Activated CD4-positive, alpha-beta T cell treated with anti-CD3 and anti-CD28 coated beads for 24 hours (primary cell): ENCODE measurements at places on chromosomes 1 and 21.
A peak's percentile ranks its signal among the peaks of the same experiment; 100 is the strongest.

- DNase-seq: no peak
These were observed 251.6 kb downstream of the AKT3 start for GRCh38 chr1:243598433-243598832.

DNA sequence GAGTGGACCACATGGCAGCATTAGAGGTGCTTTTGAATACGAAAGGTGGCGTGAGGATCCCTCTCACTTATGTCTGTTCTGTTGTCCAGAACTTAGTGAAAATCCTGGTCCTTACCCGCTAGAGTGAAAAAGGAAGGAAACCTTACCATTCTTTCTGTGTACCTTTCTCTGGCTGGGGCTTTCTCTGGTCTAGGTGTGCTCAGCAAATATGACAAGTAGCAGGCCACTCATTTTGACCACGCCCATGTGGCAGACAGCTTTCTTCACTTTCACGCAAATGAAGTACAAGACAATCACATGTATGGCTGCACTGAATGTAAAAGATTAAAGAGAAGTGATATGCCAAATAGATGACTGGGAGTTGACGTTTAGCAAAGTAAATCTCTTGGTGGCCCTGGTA lies 131.9 kb downstream of the FGGY start:
- DNase-seq: no peak

DNA sequence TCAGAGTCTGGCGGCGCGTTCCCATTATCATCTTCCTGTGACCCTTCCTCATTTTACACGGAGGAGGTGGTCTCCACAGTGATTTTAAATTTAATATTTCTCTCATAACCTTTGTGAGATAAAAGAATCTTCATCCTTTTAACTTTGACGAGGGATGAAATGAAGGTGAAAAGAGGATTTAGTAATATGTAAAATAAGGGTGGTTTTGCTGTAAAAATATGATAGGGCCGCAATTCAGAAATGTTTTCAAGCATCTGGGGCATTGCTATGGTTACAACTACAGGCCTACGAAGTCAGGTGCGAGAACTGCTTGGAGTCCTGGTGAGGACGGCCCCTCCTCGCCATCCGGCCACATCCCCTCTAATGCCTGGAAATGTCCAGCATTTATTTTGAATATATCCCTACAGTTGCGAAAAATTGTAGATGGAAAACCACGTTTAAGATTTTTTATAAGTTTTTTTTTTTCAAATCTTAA lies 422 bp upstream of the RSBN1 start:
- DNase-seq: no peak

- no peak for DNase-seq
These were observed 57.1 kb upstream of the SPOCD1 start for GRCh38 chr1:31872658-31873636.

DNA sequence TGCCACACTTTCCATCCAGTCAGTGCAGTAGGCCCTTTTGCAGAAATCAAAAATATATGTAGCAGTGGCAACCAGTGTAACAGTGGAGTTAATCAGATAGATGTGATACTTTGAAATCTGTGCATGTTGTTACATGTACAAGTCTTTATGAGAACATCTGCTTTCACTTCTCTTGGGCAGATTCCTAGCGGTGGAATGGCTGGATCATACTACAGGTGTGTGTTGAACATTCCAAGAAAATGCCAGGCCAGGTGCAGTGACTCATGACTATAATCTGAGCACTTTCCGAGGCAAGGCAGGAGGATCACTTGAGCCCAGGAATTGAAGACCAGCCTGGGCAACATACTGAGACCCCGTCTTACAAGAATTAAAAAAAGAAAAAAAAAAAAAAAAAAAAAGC lies 55.3 kb downstream of the GNB1 start:
- DNase-seq: no peak

- no peak for DNase-seq
These were observed 32.1 kb downstream of the TMPRSS2 start for GRCh38 chr21:41475714-41476420.

- no peak for DNase-seq
These were observed 5.9 kb upstream of the TTC22 start for GRCh38 chr1:54806931-54807611.

GRCh38 chr1:240652549-240652948 lies 40.6 kb upstream of the GREM2 start:
- DNase-seq: no peak

GRCh38 chr21:25836396-25836795 lies 101.6 kb downstream of the GABPA start:
- DNase-seq: no peak

GRCh38 chr1:158105352-158106095 lies 75.2 kb upstream of the CD1D start:
- no peak for DNase-seq

DNA sequence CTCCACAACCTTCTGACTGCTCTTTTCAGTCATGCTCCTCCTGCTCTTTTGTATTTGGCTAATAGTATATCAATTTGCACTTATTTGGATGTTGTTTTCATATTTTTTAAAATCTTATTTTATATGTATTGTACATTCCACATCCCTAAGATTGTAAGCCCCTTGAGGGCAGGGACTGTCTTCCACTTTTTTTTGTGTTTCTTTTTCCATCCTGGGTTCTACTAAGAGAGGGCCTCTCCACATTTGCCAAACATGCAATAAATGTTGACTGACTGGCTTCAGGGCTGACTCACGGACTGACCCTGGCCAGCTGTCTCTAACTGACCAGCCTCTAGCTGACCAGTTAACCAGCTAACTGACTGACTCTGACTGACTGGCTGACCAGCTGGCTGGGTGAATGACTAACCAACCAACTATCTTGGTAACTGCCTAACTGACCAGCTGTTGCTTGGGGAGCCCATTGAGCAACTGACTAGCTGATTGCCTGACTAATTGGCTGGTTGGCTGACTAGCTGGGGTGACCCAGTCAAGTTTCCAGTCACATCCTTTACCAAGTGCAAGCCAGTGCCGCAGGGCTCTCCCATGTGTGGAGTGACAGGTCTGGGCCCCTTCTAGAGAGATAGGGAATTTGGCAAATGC lies 16.1 kb downstream of the CSF1 start:
- DNase-seq: no peak

DNA sequence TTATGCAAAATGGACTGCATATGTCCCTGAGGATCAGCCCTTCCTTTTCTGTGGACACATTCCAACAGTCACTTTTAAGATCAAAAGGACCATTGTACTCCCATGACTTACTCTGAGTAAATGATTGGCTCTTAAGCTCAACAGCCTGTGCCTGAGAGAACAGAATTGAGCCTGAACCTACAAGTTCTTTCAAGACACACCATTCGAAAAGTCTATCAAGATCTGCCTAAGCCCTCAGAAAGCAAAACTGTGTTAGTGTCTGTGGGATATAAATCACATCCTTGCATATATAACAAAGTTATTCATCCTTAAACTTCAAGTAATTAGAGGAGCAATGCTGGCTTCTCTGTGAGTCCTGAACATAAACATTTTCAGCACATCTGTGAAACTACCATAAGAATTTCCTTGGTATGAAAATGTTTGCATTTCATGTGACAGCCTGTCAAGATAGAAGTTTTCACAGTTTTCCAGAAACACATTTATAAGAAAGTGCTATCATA lies 41.6 kb downstream of the PCNX2 start:
- DNase-seq: no peak

- no peak for DNase-seq
These were observed 10.7 kb upstream of the ELF3 start for GRCh38 chr1:201999625-202000238.

- DNase-seq: no peak
These were observed 41.0 kb downstream of the ZFYVE9 start for GRCh38 chr1:52182874-52183400.

DNA sequence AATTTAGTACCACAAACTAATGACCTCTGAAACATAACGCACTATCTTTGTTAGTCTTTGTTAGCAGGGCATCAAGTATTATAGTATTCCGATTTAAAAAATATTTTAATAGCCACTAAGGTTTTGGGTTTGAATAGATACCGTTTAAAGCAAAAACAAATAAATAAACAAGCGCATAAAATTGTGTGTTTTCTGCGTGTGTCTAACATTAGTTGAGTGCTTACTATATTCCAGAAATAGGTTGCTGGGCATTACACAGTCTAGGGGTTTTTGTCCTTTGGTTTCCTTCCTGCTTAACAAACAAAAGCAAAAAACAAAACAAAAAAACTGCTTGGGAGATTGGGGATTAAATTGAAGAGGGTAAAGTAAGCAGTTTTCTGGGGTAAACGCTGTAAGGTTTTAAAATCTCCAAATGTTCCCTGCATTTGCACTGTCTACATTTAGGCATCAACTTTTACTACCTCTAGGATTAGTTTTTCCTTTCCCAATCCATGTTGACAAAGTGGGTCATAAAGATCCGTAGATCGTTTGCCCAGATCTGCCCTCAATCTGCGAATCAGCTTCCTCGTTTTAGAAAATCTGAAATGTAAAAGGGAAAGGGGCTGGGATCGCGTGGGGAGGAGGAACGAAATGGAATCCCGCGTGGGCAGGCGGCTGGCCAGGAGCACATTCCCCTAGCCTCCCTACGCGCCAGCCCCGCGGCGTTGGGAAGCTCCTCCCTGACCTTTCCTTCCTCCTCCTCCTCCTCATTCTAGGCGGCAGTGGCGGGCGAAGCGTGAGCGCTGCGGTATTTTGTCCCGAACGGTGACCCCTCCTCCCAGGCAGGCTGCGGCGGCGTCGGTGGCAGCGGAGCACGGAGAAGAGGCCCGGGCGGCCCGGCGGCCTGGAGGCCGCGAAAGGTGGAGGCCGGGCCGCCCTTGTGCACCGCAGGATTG lies at the start of gene KCTD3:
Gene KCTD3 (plus strand): TSS at position 749 of the 935 bp plus-strand sequence. CDS start 382 bp downstream, outside the sequence.
- peak; percentile 20 for DNase-seq

- DNase-seq: no peak
These were observed 88.9 kb upstream of the WLS start for GRCh38 chr1:68321084-68321685.

- no peak for DNase-seq
These were observed 7.5 kb downstream of the HES4 start for GRCh38 chr1:992362-992761.

DNA sequence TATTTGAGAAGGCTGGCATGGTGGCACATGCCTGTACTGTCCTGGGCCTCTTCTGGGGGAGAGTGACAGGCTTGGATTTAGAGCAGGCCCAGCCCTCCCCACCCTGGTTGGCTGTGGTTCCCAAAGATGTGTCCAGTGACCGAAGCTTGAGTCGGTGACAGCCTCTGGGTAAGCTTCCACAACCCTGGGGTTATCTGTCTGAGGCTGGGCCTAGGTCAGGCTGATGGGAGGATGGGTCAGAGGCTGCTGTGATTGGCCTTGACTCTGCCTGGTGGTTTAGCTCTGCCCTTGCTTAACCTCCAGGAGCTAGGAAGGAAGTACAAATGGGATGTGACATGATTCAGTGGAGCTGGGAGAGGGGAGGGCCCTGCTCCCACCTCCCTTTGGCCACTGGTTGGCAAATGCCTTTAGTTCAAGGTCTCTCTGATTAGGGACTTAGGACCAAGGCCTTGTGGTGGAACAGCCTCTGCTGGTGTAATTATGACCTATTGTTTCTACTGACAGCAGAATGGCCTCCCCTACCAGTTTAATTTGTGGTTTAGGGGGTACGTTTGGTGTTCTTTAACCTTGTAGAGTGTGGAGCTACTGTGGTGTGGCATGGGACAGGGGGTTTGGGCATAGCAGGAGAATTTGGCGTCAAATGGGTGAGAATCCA lies 16.6 kb downstream of the NUDC start:
- no peak for DNase-seq

GRCh38 chr1:88936223-88936523 lies 44.8 kb upstream of the GTF2B start:
- DNase-seq: no peak

- DNase-seq: peak; percentile 17
These were observed 180.3 kb downstream of the DISC1 start for GRCh38 chr1:231806623-231807495.

DNA sequence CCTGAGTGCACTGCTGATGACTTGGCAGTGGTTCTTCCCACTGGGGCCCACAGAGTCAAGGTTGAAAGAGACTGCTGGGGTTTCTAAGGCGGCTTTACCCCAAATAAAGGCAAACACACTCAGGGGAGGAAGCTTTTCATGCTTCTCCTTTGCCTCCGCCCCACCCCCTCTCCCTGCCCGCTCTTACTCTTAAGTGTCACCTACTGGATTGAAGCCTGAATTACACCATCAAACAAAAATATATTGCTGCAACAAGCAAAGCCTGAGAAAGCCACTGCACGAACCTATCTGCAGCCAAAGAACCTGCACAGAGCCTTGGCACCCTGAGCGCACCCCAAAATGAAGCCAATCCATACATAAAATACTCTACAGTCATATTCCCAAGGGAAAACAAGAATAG lies 63.1 kb downstream of the PTGFR start:
- DNase-seq: no peak

DNA sequence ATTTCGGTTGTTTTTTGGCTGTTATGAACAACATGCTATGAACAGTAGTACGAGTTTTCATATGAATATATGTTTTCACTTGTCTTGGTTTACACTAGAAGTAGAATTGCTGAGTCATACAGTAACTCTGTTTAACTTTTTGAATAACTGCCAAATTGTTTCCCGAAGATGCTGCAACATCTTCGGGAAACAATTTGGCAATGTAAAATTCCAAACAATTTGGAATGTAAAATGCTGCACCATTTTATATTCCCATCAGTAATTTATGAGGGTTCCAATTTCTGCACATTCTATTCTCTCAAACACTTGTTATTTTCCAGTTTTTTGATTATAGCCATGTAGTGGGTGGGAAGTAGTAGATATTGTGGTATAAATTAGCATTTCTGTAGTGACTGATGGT lies 11.6 kb downstream of the PCBP3 start:
- no peak for DNase-seq

DNA sequence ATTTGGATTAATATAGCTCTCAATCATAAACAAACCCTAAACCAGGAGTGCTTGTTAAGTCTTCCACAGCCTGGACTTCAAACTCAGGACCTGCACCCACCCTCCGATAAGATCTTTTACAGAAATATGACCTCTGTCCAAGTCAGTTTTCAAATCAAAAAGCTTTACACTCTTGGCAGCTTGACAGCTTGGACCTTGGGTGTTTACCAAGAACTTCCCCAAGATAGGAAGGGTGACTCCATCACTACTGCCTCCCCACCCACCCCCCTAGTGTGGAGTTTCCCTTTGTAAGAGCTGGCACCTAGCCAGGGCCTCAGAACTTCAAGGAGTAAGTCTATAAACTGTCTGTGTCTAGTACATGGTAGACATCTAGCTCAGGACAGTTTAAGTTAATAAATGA lies 9.6 kb downstream of the BCAR3 start:
- DNase-seq: no peak

DNA sequence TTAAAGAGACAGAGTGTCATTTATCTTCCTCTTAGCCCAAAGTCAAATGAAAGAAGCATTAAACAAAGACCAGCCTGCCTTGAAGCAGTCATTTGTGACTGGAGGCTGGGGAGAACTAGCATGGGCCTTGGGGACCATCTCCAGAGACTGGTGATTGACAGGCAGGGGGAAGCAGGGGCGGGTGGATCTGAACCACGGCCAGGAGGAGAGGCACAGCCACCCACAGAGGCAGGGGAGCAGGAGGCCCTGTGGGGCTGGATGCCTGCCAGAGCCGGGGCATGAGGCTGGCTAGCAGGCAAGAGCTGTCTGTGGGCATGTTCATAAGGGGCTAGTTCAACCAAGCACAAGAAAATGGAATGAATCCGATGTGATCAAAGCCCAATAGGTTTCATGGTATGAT lies 73.9 kb downstream of the PLXNA2 start:
- no peak for DNase-seq
